ENCODE measurements at places on chromosomes 7 and 10. TPM values are rescaled to one million over a fixed set of nuclear protein-coding genes. Genes with fewer than 3 reads are reported as not detected.

The HOXA6 gene
- not detected for total RNA-seq

- peak; percentile 77 for DNase-seq
Measured at GRCh38 chr10:101095550-101096213, 33.9 kb downstream of the KAZALD1 start.

The OR13A1 gene
- total RNA-seq, result not detected

GRCh38 chr10:46254007-46254383 lies 32.8 kb upstream of the ANTXRL start:
- no peak for DNase-seq

DNA sequence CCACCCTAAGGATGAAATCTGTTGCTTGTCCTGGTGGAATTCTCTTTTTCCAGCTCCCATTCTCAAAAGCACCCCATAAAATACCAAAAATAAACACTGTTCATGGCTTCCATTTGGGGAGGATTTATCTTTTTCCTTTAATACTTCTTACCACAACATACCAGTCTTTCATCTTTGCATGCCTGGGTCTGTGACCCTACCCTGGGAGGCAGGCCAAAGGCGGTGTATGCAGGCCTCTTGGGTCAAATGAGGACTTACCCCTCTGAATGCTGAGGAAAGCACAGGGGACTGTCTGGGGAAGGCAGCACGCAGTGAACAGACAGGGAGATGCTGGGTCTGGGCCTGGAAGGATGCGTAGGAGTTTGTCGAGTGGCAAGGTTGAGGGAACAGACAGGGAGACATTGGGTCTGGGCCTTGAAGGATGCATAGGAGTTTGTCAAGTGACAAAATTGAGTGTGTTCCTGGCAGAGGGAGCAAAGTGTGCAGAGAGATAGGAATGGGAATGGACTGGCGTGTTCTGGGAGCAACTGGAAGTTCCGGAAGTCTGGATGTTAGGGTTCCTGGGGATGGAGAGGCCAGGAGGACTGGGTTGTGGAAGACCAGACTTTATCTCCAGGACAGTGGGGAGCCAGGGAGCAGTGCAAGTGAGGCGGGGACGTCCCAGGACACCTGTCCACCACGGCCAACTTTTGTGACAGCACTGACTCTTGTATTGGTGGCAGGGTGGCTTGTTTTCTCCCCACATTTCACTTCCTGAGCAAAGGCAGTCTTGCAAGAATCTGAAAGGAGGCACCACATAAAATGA lies 40.8 kb downstream of the MYL10 start:
- DNase-seq, result no peak

DNA sequence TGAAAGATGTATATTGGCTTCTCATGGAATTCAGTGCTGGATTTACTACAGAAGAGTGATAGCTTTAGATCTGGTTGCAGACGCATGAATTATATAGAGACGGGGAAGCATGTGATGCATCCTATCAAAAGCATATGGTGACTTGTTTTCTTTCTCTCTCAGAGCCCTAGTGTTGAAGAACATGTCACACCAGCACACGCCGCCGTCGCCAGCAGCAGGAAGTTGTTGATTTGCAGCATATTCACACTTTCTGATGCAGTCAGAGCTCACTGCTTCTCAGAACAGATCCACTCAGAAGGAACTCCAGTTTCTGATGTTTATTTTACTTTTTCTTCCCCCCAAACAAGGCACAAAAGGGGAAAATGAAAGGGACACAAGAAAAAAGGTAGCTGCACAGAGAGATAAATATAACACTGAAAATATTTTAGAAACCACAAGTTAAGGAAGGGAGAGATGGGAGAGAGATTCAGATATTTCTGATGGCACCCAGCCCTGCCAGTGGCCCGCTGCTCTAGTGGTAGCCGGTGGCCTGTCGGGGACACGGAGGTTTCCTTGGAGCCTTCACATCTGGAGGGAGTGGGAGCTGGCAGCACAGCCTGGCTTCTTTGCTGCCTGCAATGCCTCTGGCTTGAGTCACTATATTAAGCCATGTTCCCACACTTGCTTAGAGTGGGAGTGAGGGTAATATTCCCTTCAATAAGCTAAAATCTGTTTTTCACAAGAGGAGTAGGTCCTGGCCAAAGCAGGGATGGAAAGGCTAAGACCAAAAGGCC lies 123.2 kb downstream of the NRP1 start:
- peak; percentile 76 for DNase-seq

The ANKRD2 gene
- 318 TPM for total RNA-seq

DNA sequence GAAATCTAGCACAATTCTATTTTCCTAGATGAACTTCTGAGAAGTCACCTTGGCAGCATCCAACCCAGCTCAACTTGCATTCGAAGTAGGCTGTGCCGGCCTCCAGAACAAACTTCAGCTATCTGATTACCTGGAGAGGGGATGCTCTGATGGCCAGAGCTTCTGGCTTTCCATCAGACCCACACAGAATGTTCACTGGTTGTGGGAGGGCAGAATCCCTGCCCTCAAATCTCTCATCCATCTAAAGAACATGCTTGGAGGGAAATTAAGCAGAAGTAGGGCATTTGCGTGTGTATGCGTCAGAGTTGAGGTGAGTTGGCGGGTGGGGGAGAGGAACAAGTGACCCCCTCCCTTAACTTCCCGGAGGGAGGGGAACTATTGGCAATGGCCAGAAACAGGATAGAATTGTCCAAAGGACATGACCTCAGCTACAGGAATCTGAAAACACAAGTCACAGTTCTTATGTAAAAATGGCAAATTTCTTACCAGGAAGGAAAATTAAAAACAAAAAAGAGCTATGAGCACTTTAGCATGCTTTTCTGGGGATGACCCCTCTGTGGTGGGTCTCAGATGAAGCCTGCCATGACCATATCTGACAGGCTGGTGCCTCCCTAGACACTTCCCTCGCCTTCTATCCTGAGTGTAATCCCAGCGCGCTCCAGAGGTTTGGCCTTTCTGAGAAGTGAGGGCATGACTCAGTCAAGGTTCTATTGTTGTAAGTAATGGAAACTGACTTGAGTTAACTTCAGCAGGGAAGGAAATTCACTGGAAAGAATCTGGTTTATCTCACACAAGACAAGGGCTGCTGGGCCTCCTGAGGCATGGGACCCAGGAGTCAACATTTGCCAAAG lies 278.8 kb downstream of the RPS24 start:
- DNase-seq, result no peak

The AGR2 gene
- not detected for total RNA-seq

GRCh38 chr7:135313971-135314370 lies 80.3 kb downstream of the STRA8 start:
- DNase-seq, result no peak

DNA sequence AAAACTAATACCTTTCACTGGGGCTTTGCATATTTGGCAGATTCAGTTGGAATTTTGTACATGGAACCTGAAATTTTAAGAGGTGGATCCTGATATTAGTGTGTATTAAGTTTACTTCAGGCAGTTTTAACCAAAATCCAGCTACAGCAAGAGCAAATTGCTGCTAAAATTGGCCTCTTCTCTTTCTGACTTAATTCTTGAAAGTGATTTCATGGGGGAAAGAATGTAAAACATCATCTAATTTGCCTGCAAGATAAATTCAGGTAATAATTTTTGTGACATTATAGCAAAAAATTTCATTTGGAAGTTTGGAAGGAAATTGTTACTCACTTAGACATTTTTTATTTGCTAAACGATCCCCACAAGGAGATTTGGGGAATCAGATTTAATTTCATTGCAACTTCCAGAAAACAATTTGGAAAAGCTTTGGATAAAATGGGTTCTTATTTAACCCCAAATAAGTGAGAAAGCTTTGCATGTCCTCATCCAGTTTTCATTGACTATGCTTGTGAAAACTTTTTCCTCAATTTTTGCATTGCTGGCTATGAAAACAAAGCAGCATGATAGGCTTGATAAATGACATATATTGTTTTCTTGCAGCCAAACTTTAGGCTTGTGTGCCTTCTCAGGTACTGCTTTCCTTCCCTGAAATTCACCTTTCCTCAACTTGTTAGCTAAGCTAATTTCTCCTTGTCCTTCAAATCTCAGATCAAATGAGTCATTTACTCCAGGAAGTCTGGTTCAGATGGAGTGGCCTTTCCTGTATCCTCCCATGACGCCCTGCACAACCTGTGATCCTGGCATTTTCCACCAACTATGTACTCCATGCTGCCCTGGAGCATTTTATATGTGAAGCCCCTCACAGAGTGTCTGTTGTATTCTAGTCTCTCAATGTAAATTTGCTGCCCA lies 27.4 kb upstream of the ZNF438 start:
- no peak for DNase-seq

DNA sequence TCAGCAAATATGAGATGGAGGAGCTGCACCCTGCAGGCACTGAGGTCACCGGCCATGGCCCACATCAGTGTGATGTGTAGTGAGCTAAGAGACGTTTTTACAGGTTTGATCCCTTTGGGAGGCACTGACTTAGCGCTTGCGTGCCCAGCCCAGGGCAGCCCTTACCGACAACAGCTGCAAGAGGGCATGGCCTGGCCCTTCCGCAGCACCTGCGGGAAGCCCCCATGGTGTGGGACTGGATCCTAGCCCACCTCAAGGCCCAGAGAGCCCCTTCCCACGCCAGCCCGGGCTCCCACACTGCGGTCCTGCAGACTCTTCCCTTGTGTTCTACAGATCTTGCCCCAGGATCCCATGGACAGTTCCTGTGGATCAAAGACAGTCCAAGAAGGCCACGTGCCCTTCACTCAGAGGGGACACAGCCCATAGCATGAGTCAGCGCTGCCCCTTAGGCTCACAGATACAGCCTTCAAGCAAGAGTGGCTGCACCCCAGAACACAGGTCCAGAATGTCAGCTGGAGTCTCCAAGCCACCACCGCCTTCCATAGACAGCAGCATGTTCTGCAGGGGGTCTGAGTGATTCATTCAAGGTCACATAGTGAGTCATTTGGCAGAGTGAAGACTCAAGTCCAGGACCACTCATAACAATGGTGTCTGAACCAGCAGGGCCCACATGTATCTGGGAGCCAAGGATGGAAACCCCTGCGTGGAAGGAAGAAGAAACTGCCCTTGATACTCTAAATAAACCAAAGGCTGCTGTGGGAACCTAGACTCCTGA lies 25.4 kb downstream of the TLL2 start:
- DNase-seq, result no peak

- no peak for DNase-seq
Measured at GRCh38 chr10:49597426-49598163, 12.5 kb upstream of the SLC18A3 start.

DNA sequence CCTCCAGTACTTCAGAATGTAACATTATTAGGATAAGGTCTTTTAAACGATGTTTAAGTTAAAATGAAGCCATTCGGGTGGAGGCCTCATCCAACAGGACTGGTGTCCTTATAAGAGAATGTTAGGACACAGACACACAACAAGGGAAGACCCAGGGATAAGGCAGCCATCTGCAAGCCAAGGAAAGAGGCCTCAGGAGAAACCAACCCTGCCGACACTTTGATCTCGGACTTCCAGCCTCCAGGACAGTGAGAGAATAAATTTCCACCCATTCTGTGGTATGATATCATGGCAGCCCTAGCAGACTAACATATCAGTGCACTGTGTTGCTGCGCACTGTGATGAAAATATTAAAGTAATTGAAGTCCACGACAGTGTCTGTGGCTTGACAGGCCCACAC lies 250.8 kb downstream of the COBL start:
- DNase-seq, result no peak

DNA sequence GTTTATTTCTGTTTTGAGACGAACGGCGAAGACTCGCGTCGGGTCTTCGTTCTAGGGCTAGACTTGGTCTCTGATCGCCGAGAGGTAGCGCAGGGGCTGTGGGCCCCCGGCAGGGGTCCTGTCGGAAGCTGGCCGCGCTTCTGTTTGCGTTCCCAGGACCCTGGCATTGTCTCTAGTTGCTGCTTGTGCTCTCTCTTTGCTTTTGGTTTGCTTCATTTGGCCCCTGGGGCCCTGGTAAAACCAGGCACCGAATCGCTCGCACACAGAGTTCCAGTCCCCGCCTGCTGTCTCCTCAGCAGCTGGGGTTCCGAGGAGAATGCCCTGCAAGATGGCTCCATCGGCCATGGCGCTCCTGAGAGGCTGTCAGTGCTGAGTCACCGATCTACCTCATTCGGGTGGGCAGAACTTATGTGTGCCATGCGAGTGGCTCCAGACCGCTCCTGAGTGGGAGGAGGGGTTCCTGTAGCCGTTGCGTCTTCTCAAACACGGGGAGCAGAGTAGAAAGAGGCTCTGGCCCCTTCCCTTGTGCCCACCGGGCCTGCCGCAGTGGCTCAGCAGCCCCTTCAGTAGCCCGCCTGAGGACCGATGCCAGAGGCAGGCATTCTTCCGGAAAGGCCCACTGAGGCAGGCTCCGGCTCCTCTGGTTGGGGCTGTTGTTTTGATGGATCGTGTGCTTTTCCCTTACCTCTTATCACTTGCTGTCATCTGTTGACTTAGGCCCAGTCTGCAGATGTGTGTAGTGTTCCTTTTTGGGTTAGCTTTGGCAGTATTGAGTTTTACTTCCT lies 826 bp downstream of the CHPF2 start:
- DNase-seq, result peak; percentile 52

The ASZ1 gene
- total RNA-seq, result not detected

The GALNT11 gene
- total RNA-seq, result 19.4 TPM

DNA sequence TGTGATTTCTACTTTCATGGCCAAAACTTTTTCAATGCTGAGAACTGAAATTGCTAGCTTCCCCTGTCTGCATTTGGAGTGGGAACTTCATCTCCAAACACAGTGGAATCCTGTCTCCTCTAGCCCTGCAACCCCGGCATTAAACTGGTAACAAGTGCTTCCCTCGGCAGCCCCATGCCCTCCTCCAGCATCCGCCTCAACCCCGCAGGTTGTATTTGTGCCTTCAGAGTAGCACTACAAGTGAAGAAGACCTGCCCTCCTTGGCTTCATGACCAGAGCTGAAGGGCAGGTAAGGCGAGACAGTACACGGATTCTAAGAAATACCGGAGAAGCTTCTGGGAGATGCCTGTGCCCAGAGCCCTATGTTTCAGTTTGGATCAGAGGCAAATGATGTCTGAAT lies 16.9 kb downstream of the C10orf53 start:
- no peak for DNase-seq

DNA sequence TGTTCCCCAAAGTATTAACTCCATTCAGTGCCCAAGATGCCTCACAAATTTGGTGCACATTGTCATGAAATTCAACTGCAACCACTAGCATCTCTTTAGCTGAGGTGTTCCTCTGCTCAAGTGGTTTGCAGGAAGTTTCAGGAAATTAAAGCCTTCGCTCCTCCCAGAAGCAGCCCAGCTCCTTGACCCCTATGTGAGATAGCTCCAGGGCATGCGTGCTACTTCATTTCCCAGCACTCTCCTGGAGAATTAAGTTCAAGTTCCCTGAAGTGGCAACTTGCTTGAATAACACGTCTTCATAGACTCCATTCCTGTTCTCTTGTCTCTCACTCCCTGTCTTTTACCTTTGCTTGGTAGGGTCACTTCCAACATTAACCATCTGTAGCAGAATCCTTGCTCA lies 750.3 kb downstream of the REEP3 start:
- DNase-seq, result no peak

GRCh38 chr10:58384544-58384998 lies 639 bp upstream of the TFAM start:
- DNase-seq, result no peak

GRCh38 chr7:69517985-69518704 lies 80.1 kb upstream of the AUTS2 start:
- DNase-seq, result no peak

- no peak for DNase-seq
Measured at GRCh38 chr7:22154143-22154529, 202.8 kb downstream of the RAPGEF5 start.

All from left ventricle myocardium superior (tissue), 1 donor.